Effector CD8-positive, alpha-beta T cell (primary cell): ENCODE measurements at places on chromosomes 1 and 21.

DNA sequence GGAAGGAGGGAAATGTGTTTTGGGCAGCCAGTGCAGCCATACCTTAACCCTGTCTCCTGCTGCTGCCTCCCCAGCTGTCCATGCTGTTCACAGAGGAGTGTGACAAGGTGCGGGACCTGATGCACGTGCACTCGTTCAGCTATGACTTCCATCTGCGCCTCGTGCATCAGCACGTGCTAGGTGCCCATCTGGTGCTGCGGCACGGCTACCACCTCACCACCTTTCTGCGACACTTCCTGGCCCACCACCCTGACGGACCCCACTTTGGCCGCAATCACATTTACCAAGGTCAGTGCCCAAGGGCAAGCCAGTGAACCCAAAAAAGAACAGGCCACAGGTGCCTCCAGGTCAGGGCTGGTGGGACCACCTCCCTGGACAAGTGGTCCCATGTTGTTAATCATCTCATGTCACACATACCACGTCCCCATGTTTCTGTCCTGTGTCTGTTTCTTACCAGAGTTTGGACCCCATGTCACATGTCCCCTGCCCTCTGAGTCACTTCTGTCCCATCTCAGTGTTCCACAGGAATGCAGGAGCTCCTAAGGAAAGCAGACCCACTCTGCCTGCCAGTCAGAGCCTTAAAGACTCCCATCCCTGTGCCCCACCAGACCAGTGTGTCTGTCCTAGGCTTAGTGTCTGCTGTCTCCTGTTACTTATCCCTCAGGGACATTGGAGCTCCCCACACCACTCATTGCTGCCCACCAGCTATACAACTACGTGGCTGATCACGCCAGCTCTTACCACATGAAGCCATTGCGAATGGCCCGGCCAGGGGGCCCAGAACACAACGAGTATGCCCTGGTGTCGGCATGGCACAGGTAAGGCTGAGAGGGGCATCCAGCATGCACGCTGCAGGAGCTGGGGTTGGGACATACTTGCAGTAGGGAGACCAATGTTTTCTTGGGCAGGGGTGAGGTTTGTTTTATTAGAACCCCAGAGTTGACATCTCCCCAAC is 6.6 kb downstream of the HYI start:
- no peak for DNase-seq

DNA sequence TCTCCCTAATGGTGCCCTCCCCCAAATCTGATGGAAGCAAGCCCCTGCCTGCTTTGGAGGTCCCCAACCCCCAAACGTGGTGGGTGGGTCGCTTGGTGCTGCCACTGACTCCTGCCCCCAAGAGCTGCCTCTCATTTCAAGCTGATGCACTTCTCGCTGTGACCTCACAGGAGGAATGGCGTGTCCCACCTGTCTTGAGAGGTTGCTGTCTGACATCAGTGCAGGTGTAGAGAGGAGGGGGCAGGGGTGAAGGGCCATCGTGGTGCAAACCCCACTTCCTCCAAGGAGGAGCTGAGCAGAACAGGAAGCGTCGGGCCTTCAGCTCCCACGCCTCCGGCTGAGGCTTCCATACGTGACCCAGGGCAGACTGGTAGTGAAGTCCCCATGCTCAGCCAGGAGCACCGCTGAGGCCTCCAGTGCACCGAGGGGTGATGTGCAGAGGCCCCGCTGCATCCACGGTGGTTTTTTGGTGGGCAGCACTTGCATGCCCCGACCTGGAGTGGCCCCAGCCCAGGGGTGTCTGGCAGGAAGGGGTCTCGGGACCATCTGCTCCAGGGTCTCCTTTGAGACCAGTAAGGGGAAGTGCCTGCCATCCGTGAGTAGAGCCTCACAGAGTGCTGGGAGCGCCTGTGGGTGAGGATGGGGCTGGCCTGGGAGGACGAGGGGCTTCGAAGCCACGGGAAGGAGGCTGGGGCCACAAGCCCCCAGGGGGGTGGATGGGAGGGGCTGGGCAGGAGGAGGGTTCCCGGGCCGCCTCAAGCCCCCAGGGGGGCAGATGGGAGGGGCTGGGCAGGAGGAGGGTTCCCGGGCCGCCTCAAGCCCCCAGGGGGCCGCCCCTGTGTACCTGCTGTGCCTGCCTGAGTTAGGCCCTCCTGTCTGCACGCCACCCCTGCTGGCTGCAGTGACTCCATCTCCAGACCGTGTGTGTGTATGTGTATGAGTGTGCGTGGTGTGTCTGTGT is 39.8 kb downstream of the WDR4 start:
- no peak for DNase-seq

- DNase-seq, result no peak
Measured at GRCh38 chr1:19973616-19974015, 5.8 kb downstream of the PLA2G2A start.

DNA sequence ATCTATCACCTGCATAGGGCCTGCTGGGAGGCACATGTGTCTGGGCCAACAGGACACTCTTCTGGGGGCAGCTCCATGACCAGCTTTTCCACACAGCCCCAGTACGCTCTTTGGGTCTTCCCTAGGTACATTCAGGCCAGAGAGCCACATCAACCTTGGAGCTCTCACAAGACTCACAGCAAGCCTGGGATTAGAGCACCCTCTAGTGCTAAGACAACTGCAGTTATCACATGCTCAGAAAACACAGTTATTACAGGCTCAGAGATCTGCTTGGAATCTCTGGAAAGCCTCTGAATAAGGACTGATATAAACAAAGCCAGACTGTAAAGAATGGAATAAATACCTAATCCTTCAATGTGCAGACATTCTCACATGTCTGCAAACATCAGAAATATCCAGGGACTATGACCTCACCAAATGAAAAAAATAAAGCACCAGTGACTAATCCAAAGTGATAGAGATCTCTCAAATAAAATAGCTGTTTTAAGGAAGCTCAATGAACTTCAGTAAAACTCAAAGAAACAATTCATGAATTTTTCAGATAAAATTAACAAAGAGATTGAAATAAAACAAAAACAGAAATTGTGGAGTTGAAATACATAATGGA is 563.9 kb upstream of the NR5A2 start:
- DNase-seq, result no peak

GRCh38 chr1:47755101-47755990 is 241.8 kb downstream of the TRABD2B start:
- DNase-seq, result peak; percentile 8

DNA sequence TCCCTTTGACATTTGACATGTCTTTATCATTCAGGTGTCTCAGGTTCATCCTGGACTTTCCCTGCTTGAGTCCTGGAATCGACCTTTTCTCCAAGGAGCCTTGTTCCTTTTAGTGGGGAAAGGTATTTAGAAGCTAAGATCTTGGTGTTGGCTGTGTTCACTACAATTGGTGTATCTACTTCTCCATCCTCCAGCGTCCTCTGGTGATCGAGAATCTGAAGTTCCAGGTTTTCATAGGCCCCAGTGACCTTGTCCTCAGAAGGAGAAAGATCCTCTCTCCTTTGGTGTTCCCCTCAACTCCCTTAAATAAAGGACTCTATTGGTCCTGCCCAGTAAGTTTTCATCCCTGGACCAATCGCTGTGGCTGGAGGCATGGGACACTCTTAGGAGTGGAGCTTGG is 22.1 kb downstream of the MROH7 start:
- no peak for DNase-seq

GRCh38 chr1:74689621-74690363 is 16.2 kb upstream of the ERICH3 start:
- no peak for DNase-seq

GRCh38 chr1:230295367-230295766 is 130.8 kb downstream of the PGBD5 start:
- no peak for DNase-seq

- no peak for DNase-seq
Measured at GRCh38 chr1:152386940-152387339, 27.1 kb downstream of the CRNN start.

- DNase-seq, result no peak
Measured at GRCh38 chr21:26842974-26843932, 2.0 kb downstream of the ADAMTS1 start.

GRCh38 chr1:6426277-6426971 is 1.8 kb downstream of the ESPN start:
- DNase-seq, result no peak
